ENCODE measurements at places on chromosomes 4 and X. TPM values are rescaled to one million over a fixed set of nuclear protein-coding genes. Genes with fewer than 3 reads are reported as not detected.
A peak's percentile ranks its signal among the peaks of the same experiment; 100 is the strongest.

RPA4 gene
- total RNA-seq, result 0.38 TPM

SPANXN4 gene
- not detected for total RNA-seq

GRCh38 chr4:1899149-1900086, 28.2 kb downstream of the NSD2 start:
- peak; percentile 16 for DNase-seq

GRCh38 chrX:136710325-136710951, 62.5 kb downstream of the CD40LG start:
- no peak for DNase-seq

FGF16 gene
- not detected for total RNA-seq

- no peak for DNase-seq
Observed at GRCh38 chrX:4091046-4091760, 377.8 kb upstream of the PRKX start.

- no peak for DNase-seq
Observed at GRCh38 chrX:44435047-44435446, 91.6 kb upstream of the EFHC2 start.

- no peak for DNase-seq
Observed at GRCh38 chr4:162232349-162232748, 68.5 kb upstream of the FSTL5 start.

GRCh38 chr4:124431653-124432192, 280.8 kb downstream of the ANKRD50 start:
- DNase-seq, result no peak

RBM41 gene
- 17.9 TPM for total RNA-seq

DNA sequence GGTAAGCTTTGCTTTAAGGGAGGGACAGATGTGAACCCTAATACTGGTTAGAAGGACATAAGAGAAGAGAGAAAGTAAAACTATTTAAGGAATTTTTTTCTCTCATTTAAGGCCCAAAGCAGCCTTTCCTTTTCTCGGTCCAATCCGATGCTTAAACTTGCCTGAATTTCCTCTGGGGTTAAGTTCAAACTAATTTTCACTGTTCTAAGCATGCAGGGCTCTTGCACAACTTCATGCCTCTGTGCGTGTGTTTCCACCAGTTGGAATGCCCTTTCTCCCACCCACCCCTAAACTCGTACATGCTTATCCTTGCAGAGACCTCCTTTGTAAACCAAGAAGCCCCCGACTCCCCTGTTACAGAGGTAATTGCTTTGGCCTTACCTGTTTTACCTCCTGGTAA, 204.7 kb downstream of the CBR4 start:
- no peak for DNase-seq

GRCh38 chrX:66676990-66677389, 38.1 kb upstream of the EDA2R start:
- no peak for DNase-seq

- DNase-seq, result no peak
Observed at GRCh38 chrX:8897259-8897658, 96.1 kb upstream of the FAM9A start.

GRCh38 chr4:86506591-86506990, 87.5 kb upstream of the PTPN13 start:
- no peak for DNase-seq

GRCh38 chr4:149279331-149279730, 536.3 kb downstream of the IQCM start:
- DNase-seq, result no peak

MRFAP1L1 gene
- total RNA-seq, result 29.5 TPM

DNA sequence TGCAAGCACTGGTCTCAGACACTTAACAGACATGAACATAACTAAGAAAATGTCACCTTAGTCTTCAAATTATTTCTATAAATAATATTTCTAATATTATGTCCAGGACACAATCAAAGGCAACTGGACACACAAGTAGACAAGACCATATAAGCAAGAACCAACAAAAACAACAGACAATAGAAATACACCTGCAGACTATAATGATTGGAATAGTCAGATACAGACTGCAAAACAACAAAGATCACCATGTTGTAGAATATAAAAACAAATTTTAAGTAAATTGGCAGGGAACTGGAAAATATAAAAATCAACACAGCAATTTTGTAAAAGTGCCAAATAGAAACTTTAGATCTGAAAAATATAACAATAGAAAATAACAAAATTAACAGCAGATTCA, 220.7 kb downstream of the CLCN4 start:
- no peak for DNase-seq

GRCh38 chrX:11787564-11787963, 29.5 kb downstream of the MSL3 start:
- DNase-seq, result no peak

DNA sequence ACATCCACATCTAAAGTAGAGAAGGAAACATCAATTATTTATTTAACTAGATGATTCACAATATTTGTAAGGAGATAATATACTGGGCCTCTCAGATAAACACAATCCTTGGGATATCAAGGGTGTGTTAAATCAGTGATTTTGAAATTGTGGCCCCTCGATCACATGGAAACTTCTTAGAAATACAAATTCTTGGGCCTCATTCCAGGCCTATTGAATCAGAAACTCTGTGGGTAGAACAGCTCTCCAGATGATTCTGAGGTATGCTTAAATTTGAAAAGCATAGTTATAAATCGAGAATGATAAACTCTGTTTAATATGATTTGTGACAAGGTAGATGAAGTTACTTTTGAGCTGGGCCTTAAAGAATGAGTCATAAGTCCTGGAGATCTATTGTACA, 64.3 kb upstream of the GPR174 start:
- DNase-seq, result no peak

- DNase-seq, result no peak
Observed at GRCh38 chrX:44082829-44083228, 109.6 kb upstream of the NDP start.

Data from esophagus squamous epithelium (tissue), 5 donors.